ENCODE measurements at places on chromosomes 3 and 15.
A peak's percentile ranks its signal among the peaks of the same experiment; 100 is the strongest.

GRCh38 chr3:140403079-140403478, 274.8 kb upstream of the TRIM42 start:
- DNase-seq, result no peak

GRCh38 chr3:42349765-42350594, 60.4 kb downstream of the LYZL4 start:
- DNase-seq, result no peak

- DNase-seq, result no peak
Observed at GRCh38 chr15:90810354-90810753, 58.0 kb upstream of the FURIN start.

DNA sequence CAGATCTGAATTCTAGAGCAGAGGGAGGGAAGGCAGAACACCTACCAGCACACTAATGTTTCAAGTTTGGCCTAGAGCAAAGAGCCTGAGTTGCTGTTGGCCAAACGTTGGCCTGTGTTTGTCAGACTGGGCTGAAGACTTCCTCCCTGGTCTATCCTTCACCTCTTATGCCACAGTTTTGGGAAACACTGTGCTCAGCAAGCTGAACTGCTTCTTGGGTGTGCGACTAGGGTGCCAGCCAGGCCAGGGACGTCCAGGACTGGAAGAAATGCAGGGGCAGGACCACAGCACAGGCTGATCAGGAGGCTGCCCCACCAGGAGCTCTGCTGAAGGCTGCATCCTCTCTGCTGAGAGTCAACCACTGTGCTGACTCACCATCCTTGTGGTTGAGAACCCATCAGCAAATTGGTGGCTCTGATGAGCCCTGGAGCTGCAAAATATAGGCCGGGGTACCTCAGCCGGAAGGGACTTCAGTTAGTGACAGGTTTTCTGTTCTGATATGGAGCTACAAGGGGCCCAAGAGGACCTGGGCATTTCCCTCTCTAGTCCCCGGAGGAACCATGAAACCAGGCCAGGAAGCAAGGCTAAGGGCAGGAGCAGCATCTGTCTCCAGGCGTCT, 131.6 kb upstream of the RASGRP1 start:
- no peak for DNase-seq

- DNase-seq, result peak; percentile 95
Observed at GRCh38 chr3:178170698-178171535, 365.3 kb upstream of the KCNMB2 start.

GRCh38 chr3:21665444-21666100, 85.4 kb downstream of the ZNF385D start:
- DNase-seq, result no peak

DNA sequence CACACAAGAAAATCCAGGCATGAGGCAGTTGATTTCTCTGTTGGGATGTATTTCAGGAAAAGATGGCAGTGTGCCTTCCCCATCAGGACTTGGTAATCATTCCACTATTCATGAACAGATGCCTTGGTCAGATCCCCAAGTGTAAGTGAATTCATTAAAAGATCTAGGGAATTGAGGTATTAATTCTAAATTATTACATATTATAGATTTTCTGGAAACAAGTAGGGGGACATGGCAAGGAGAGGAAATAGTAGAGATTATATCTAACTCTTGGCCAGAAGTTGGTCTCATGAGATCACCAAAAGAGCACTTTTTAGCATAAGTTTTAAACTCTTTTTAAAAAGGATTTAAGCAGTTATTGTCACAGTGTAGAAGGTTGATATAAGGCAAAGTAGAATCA, 74.4 kb upstream of the MDFIC2 start:
- no peak for DNase-seq

- no peak for DNase-seq
Observed at GRCh38 chr3:108004647-108005046, 86.2 kb downstream of the CD47 start.

DNA sequence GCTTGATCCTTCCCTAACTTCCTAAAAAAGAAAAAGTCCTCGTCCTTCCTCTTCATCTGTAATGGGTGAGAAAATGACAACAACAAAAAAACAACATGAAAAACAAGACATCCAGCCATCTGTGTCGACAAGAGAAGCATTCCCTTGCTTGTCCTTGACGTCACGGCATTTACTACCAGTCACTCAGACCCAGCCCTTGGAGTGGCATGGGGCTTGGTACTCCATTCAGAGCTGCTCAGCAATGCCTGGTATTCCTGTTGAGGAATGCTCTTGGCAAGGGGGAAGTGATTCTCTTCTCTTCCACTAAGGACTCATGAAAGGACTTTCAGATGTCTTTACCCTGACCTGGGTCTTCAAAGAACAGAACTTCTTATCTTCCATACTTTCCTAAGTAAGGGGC, 339.7 kb upstream of the RASGRP1 start:
- no peak for DNase-seq

DNA sequence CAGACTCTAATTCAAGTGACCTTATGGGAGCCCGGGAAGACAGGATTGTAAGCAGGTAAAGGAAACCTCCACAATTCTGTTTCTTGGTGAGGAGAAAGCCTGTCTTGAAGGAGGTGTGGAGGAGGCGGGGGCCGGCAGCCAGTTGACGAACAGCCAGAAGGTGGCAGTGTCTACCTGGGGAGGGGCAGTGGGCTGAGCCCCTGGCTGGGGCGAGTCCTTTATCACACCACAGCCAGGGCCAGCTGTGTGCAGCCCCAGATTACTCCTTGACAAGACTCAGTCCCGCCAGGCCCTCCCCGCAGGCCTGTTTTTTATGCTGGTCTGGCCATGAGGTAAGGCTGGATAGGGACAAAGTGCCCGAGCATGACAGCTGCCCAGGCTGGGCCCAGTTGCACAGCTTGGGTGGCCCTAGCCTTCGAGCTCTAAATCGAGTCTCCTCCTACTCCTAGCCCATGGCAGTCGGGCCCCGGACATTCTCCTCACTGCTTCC, 40.9 kb upstream of the IDH2 start:
- peak; percentile 58 for DNase-seq

- no peak for DNase-seq
Observed at GRCh38 chr15:54681584-54681983, 515.2 kb downstream of the RSL24D1 start.

DNA sequence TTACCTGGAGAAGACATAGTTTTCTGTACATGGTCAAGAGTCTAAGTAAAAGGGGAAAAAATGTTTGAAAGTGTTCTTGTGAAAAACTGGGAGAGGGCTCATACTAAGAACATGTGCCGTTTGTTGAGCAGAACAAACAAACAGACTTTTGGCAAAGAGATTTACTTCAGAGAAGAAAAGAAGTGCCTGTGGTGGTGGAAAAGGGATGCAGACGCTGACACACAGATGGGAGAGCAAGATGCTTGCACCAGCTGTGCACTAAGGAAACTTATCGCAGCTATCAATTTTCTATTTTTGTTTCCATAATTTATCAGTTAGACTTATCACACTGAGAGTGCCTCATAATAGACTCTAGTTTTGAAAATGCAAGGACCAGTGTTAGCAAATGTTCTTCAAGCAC, 259.6 kb upstream of the PDZRN3 start:
- no peak for DNase-seq

- no peak for DNase-seq
Observed at GRCh38 chr3:11930084-11930483, 74.1 kb upstream of the SYN2 start.

GRCh38 chr3:112875561-112875960, 28.9 kb upstream of the CD200R1L start:
- DNase-seq, result no peak

DNA sequence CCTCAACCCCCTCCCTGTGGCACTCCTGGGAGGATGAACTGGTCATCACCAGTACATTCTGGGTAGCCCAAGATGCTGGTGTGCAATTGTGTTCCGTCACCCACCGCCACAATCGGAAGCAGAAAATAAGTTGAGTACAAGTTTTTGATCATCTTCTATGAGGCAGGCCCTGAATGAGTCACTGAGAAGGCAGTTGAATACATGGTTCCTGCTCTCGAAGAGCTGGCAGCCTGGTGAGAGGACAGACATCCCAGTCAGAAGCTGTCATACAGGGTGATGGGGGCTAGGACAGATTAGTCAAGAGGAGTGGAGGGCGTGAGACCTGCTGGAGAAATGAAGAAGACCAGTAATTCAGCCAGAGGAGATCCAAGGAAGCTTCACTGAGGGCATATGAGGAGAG, 6.2 kb downstream of the CEMIP start:
- no peak for DNase-seq

GRCh38 chr3:150775001-150775599, 12.1 kb upstream of the SIAH2 start:
- no peak for DNase-seq

DNA sequence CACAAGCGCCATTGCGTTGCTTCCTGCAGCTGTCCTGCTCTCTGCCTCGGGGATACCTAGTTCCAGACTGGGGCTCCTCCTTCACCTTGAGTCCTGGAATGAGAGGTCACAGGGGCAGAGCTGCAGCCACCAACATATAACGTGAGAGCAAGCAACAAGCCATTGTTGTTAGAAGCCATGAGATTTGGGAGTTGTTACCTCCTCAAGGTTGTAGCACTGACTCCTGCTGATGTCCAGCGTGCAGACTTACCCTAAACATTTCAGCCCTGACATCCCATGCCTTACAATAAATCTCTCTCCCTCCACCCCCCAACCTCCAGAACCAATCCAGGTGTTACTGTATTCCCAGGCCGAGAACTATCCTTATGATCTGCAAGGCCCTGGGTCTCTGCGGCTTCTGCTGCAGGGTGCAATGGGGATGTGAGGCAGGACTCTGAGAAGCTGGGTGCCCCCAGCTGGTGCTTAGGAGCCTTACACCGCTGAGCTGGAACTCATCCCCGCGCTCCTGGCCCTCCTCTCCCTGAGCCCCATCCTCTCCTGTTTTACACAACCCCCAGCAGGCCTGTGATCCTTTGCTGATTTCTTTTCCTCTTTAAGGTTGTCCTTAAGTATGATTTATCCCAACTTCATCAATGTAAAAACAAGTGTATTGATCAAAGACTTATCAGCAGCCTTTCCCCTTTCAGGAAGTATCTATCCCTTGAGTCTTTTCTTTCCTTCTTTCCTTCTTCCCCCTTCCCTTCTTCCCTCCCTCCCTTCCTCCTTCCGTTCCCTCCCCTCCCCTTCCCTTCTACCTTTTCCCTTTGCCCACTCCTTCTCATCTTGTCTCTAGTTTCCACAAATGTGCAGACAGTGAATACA, 84.2 kb upstream of the ABHD2 start:
- DNase-seq, result no peak

GRCh38 chr15:57671636-57672035, 34.9 kb upstream of the POLR2M start:
- DNase-seq, result peak; percentile 52

DNA sequence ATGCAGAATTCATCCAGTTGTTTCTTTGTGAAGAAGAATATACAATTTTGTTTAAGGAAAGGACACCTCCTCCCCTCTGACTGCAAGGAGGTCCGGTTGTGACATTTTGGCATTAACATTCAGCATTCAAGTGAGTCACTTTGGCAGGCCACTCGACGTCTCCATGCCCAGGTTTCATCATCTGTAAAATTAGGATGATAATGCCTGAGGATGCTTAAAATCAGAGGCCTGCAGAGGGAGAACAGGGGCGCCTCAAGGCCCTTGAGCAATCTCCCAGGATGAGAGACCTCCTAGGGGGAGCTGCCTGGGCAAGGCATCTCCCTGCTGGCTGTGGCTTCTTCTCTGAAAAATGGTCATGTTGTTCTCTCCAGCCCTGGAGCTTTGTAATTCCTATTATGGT, 236.0 kb downstream of the CACNA2D3 start:
- no peak for DNase-seq

DNA sequence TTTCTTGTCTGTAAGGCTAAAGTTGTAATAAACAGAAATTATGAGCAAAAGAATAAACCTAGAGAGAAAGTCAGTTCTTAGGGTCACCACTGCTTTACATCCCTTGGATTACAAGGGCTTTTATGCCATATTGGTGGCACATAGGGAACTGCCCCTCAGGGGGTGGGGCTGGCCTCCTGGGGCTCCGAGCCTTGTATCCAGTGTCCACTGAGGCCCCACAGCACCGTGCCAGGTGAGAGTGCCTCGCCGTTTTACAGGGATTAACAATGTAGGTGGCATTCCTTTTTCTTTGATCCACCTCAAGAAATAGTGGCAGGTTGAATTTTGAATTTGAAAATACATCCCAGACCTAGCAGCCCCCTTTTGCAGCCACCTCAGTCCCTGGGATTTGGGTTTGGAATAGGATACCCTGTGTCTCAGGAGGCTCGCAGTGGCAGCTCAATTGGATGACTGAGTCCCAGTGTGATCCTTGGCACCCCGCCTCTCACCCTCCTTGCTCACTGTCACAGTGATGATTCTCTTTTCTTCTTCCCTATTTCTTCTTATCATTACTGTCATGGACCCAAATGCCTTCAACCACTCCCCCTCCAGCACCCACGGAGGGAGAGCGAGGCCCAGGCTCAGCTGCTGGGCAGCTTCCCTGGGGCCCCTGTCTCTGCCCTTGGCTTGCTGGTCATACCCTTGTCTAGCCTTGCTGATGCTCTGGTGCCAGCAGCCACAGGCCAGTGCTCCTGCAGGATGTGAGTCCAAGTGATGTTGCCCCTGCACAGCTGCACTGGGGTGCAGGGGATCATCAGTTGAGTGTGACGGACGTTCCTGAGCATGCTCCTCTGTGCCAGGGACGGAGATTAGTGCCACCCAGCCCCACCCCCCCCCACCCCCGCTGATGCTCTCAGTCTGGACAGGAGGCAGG, 137.9 kb downstream of the DNAJB8 start:
- no peak for DNase-seq

GRCh38 chr3:30680789-30681648, 74.6 kb downstream of the TGFBR2 start:
- no peak for DNase-seq

GRCh38 chr3:100681496-100681895, 27.8 kb upstream of the TFG start:
- no peak for DNase-seq

GRCh38 chr15:93997071-93997658, 234.2 kb upstream of the MCTP2 start:
- DNase-seq, result peak; percentile 4

GRCh38 chr15:76064375-76064774, 4.6 kb downstream of the TMEM266 start:
- DNase-seq, result no peak

- DNase-seq, result no peak
Observed at GRCh38 chr3:17979911-17980310, 237.5 kb upstream of the TBC1D5 start.

- DNase-seq, result no peak
Observed at GRCh38 chr3:52469001-52469400, 13.6 kb downstream of the NISCH start.

DNA sequence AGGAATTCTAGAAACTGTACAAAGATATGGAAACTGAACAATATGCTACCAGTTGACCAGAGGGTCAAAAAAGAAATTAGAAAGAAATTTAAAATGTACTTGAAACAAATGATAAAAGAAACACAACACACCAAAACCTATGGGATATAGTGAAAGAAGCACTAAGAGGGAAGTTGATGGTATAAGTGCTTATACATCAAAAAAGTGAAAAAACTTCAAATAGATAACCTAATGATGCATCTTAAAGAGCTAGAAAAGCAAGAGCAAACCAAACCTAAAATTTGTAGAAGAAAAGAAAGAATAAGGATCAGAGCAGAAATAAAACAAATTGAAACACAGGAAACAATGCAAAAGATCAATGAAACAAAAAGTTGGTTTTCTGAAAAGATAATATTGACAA, 68.2 kb downstream of the TFDP2 start:
- no peak for DNase-seq
